ENCODE measurements at places on chromosomes 12 and 14.

DNA sequence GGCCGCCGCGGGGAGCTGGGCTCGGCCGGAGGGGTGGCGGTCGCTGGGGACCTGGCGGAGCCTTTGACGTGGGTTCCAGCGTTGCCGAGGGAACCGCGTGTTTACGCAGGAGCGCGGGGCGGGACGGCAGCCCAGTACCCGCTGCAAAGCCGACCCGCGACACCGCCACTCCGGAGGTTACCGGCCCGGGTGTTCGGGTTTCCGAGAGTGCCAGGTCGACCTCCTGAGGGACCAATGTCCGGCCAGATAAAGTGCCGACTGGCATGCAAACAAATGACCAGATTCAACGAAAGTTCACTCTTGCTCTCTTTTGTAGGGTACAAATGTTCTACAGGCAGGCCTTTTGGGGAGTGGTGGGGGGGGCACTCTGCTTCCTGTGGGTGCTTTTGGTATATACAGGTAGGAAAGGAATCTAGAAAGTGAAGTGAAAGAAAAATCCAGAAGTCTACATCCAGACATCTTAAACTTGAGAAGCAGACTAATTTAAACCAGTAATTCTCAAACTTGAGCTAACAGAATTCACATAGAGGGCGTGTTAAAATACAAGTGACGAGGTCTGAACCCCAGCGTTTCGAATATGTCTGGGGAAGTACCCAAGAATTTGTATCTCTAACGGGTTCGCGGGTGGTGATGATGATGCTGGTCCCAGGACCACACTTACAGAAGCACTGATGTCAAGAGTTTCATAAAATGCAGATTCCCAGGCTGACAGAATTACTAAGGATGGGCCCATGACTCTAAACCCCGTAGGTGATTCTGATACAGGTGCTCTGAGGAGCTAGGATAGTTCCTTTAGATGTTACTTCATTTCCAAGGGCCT, at the start of gene GPR135:
Gene GPR135 (minus strand): TSS at position 65 of the 820 bp plus-strand sequence. CDS start 154 bp downstream, outside the sequence.
- no peak for DNase-seq

GRCh38 chr12:116975779-116976393, 65.1 kb downstream of the FBXW8 start:
- DNase-seq: no peak

DNA sequence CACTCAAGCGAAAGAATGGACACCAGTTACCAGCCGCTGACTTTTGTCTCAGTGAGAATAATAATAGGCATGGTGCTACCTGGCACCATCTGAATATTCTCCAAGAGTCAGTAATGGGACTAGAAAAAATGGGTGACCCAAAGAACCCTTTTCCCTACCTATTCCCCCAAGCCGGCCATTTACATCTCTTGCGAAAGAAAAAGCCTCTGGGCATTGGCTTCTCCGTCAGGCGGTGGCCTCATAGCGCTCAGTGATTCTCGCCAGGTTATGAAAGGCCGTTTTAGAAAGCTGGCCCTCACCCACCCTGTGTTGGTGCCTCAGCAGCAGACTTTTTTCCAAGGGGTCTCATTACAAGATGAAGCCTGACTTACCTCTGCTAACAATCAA, 523 bp upstream of the SLC6A15 start:
- no peak for DNase-seq

- DNase-seq: no peak
Measured at GRCh38 chr12:112686373-112686772, 105.2 kb upstream of the RPH3A start.

- peak; percentile 90 for DNase-seq
Measured at GRCh38 chr12:106956048-106956578, 406 bp downstream of the TMEM263 start.

- no peak for DNase-seq
Measured at GRCh38 chr14:66979101-66979974, 209.9 kb upstream of the GARIN2 start.

DNA sequence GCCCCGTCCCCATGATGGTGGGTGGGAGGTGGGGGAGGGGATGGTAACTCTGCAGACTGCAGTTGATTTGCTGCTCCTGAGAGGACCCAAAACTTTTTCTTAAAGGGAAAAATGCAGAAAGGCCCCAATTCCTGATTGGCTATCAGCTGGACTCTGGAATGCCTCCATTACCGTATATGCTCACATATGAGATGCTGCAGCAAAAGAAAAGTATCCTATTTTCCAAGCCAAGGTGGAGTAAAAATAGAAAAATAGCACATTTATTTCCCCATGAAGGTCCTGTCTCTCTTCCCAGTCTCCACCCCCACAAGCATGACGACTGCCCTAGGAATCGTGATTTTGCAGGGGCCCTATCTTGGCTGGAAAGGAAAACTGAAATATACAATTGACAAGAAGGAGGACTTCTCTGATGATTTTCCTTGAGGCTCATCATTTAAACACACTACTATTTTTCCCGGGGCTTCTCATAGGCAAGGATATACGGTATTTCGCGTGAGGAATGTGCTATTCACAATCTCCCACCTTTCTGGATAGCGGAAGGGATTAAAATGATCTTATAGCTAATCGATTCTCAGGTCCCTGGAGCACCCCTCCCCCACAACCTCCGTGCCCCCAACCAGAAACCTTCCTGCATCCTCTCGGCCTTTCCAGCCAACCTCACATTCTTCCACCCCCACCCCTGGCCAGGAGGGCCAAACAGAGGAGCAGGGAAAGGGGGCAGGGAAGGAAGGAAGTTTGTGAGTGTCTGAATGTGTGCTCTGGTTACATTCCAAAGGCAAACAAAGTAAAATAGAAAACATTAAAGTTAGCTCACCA, 138.9 kb upstream of the CCND2 start:
- no peak for DNase-seq

- no peak for DNase-seq
Measured at GRCh38 chr14:24231263-24232120, 675 bp downstream of the NEDD8 start.

DNA sequence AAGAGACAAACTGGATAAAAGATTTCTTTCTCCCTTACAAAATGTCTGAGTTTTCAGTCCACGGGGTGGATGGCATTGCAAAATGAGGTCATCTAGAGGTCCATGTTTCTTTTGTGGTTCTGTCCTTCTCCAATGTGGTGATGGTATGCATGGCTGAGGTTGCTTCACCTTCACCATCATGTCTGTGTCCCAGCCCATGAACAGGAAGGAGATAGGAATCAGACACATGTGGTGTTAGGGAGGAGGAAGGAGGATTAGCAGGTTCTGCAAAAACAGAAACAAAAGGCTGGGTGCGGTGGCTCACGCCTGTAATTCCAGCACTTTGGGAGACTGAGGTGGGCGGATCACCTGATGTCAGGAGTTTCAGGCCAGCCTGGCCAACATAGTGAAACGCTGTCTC, 11.0 kb upstream of the AEBP2 start:
- DNase-seq: peak; percentile 77

DNA sequence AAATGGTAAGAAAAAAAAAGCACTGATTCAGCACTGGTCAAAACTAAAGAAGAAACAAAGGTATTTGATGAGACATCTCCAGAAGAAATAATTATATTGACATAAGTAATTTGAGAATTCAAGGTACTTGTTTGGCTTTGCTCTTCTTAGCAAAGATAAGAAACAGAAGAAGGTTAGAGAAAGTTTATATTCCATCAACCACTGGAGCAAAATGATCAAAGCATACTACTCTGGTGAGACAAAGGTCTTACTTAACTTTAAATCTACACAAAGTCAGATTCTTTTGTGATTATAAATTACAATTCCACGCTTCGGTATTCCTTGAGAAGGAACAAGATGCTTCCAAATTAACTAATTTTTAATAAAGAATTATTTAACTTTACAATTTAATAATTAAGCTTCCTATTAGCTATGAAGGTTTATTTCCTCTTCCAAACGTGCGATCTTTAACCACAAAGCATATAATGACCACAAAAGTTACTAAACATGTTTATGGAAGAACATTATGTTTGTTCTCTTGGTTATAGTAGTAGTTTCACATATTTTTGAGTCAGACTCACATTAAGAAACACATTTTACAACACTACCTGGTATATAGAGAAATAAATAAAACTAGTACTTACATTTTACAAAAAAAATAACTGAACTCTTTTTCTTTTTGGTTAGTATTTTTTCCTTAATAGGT, 53.4 kb downstream of the METTL25 start:
- no peak for DNase-seq

- no peak for DNase-seq
Measured at GRCh38 chr12:94254270-94254669, 105.9 kb downstream of the PLXNC1 start.

DNA sequence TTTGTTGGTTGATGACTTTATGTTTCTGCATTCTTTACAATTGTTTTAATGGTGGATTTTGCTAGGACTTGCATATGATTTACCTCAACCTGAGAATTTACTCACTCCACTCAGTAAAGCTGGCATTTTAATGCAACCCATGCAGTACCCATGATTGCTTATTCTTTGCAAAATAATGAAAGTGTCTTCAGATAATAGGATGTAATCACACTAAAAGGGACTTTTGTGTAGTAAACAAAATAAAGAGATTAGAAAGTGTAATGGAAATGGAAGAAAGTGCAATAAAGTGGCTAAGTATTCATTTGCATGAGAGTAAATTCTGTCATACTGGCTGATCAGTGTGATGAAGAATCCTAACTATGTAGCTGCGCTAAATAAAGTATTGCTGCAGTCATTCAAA, 87.6 kb upstream of the NOVA1 start:
- no peak for DNase-seq

DNA sequence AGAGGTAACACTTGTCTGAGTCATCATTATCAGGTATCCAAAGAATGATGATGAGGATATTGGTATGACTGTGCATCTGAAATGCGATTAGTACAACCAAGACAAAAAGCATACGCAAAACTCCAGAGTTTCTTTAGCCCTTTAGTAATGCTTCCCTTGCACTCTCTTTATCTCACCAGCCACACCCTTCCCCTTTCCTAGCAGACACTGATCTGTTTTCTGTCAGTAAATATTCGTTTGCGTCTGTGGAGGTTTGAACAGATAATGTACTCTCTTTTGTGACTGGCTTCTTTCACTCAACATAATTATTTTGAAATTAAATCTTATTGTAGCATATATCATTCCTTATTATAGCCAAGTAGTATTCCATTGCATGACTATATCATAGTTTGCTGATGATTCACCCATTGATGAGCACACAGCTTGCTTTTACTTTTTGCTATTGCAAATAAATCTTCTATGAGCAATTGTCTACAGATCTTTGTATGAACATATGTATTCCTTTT, 775.7 kb downstream of the SLC6A15 start:
- DNase-seq: no peak

DNA sequence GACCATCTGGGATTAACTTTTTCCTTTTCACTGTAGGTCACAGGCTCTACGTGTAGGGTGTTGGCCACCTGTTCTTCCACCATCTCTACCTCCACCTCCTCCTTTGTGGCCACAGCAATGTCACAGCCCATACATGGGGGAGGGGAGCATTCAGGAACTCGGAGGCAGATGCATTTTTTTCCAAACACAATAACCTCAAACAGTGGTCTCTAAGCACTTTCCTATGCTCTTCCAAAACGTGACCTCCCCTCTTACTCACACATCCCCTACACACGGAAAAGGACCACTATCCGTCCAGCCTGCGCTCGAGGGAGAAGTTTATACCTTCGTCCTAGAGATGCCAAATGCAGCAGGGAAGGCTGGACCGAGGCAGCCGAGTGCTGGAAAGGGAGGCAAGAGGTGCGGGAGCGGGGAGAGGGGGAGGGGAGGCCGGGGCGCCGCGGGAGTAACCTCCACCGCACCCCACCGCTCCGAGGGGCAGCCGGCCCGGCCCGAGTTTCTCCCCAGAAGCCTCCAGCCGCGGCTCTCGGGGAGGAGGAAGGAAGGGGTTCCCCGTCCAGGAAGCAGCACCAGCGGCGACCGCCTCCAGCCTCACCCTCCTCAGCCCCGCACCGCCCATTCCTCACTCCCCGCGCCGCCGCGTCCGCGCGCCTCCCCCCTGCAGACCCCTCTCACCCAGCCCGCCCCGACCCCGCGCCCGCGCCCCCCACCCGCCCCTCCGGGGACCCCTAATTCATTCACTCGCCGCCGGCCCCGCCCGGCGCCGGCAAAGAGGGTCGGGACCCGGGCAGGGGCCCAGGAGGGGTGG, 594 bp downstream of the KRAS start:
- no peak for DNase-seq

DNA sequence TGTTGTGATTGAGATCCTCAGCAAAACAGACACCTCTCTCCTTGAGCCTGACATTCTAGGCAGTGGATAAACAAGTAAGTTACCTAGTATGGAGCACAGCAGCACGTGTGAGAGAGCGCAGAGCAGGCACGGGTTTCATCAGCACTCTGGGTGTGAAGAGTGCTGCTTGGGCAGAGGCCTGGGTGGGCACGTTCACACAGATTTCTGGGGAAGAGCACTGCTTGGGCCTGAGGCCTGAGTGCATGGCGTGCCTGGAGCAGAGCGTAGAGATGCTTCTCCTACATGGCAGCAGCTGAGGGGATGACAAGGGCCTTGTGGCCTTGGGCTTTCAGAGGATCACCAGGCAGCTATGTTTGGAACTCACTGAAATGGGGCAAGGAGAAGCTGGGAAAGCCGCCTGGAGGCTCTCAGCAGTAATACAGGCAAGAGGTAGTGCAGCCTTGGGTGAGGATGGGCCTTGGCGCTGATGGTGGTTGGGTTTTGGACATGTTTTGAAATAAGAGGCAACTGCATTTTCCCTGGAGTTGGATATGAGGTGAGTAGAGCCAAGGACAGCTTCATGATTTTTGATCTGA, 17.6 kb downstream of the CKB start:
- DNase-seq: no peak

DNA sequence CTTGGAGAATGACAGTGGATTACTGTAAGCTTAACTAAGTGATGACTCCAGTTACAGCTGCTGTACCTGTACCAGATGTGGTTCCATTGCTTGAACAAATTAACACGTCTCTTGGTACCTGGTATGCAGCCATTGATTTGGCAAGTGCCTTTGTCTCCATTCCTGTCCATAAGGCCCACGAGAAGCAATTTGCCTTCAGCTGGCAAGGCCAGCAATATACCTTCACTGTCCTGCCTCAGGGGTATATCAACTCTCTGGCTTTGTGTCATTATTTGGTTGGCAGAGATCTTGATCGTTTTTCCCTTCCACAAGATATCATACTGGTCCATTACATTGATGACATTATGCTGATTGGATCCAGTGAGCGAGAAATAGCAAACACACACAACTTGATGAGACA, 29.4 kb upstream of the POP5 start:
- DNase-seq: no peak

DNA sequence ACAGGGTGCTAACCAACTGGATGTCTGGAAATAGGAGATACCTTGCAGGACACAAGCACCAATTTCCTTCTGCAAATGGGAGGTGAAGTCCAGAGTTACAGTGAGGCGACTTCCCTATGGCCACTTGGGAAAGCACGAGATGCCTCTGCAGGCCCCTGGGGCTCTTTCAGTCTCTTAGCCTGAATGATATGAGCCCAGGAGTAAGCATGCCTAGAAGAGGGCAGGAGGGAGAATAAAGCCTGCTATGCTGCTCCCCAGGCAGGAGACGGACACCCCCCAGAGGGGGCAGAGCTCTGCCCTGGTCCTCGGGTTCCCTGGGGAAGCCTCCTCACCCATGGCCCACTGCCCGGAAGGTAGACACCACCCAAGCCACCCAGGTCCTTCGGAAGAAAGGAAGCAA, 105.1 kb downstream of the GCH1 start:
- DNase-seq: no peak
